Activated naive CD4-positive, alpha-beta T cell (primary cell): ENCODE measurements at places on chromosomes 3 and 15.

GRCh38 chr15:75955720-75956119, 52.0 kb downstream of the FBXO22 start:
- DNase-seq = no peak

DNA sequence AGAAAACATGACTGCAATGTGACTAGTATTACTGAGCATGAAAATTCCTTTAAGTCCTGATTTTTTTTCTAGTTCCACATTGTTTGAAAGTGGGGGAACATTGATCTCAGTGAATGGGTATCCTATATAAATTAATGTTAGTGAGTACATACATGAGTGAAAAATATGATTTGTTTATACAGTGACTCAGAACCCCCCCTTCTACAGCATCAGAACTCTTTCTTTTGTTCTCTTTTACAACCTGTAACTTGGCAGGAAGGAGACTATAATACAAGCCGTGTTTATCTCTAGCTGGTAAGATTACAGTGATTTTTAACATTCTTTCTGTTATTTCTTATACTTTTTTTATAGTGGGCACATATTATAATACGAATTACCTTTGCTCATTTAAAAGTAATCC, 384.7 kb downstream of the PDCD6IP start:
- DNase-seq = no peak

GRCh38 chr3:79314544-79314943, 453.3 kb downstream of the ROBO1 start:
- no peak for DNase-seq

DNA sequence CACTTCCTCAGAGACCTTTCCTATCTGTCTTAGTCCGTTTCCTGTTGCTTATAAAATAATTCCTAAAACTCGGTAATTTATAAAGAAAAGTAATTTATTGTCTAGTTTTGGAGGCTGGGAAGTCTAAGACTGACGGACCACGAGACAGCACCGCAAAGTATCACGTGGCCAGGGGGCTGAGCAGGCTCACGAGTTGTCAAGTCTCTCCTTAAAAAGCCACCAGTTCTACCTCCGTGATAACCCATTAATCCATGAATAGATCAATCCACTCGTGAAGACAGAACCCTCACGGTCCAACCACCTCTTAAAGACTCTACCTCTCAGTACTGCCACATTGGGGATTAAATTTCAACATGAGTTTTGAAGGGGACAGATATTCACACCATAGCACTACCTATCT, 821 bp downstream of the LINS1 start:
- no peak for DNase-seq

- no peak for DNase-seq
These were observed 716.8 kb downstream of the NSUN3 start for GRCh38 chr3:94779699-94780098.

- no peak for DNase-seq
These were observed 14.6 kb upstream of the OR5K4 start for GRCh38 chr3:98339031-98339430.

GRCh38 chr3:31213869-31214486, 318.7 kb upstream of the STT3B start:
- DNase-seq = no peak

DNA sequence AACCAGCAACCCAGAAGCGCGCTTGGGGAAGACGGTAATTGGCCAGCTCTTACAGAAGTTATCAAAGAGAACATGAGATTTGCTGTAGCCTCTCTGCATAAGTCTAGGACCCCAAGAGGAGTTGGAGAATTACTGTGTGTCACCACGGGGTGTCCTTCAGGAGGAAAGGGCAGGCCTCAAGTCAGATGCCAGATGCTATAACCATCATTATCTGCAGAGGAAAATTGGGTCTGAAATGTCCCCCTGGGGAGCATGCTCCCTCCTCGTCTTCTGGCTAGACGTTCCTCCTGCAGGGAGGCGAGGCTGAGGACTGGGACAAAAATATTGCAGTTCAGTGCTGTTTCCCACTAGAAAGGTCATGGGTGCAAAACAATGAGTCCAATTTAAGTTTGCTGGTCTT, 380.5 kb upstream of the CFAP20DC start:
- no peak for DNase-seq

DNA sequence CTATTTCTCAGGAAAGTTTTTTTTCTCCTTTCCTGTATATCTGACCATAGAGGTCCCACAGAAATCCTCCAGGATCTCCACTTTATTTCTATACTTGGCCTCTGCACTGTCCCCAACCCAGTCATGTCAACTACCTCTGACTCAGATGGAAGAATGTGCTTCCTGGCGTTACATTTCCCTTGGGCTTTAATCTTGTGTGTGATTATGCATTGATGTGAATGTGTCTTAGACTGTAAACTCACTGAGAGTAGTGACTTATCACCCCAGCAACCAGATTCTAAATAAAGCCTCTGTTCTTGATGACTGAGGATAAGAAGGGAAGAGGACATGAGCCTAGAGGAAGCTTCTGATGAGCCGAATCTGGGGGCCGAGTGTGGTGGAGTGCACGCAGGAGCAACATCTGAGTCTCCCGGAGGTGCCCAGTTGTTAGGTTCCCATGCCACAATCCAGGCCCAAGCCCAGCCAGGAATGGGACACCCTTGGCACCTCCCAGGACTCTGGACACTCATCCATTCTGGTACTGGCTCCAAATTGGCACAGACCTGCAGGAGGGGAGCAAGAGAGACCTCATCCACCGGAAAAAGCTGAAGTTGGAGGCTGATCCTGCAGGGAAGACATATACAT, 32.1 kb upstream of the HEG1 start:
- no peak for DNase-seq

DNA sequence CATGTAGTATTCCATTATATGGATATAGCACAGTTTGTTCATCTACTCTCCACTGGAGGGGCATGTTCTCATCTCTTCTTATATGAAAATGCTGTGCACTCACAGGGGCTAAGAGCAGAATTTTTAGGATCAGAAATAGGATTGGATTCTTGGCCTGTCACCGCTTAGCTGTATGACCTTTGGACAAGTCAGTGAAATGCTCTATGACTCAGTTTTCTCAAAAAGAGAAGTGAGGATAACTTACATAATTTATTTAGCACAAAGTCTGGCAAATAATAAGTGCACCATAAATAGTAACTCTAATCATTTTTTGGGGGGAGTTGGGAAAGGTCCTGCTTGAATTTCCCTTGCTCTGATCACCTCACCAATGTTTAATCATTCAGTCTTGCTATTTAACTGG, 103.7 kb upstream of the LRIG1 start:
- DNase-seq = no peak

DNA sequence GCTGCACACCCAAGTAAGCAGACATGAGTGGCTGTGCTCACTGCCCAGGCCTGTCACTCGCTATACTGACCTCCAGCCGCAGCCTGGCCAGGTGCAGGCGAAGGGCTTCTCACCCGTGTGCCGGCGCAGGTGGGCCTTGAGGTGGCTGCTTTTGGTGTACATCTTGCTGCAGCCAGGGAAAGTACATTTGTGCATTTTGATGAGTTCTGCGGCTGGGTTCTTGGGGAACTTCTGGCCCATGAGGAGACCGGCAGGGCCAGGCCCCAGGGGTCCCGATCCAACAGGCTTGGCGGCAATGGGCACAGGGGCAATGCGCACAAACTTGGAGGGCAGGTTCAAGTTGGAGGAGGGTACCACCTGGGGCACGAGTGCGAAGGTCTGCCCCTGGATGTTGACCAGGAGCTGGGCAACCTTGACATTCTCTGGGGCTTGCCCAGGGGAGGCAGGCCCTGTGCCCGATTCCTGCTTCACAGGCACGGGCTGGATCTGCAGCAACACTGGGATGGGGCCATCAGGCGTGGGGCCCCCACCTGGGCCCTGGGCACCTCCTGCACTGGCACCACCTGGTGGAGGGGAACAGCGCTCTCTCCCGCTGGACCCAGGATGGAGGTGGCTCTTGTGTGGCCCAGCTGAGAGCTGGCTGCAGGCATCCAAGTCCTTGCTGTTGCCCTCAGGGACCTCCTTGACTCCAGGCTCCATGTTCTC, 5.3 kb downstream of the KLF15 start:
- no peak for DNase-seq

DNA sequence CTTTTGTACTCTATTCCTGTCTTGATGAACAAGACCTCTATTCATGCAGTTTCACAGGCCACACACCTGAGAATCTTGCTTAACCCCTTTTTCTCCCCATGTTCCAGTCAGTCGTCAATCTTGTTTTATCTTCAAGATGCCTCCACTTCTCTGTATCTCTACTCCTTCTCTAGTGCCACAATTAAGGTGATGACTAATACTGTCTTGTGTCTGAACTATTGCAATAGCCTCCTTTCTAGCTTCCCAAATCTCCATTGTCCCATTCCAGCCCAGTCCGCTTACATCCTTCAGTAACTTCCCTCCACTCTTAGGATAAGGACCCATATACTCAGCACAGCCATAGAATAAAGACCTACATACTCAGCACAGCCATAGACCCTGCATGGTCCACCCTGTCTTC, 24.7 kb downstream of the CHST14 start:
- DNase-seq = no peak

DNA sequence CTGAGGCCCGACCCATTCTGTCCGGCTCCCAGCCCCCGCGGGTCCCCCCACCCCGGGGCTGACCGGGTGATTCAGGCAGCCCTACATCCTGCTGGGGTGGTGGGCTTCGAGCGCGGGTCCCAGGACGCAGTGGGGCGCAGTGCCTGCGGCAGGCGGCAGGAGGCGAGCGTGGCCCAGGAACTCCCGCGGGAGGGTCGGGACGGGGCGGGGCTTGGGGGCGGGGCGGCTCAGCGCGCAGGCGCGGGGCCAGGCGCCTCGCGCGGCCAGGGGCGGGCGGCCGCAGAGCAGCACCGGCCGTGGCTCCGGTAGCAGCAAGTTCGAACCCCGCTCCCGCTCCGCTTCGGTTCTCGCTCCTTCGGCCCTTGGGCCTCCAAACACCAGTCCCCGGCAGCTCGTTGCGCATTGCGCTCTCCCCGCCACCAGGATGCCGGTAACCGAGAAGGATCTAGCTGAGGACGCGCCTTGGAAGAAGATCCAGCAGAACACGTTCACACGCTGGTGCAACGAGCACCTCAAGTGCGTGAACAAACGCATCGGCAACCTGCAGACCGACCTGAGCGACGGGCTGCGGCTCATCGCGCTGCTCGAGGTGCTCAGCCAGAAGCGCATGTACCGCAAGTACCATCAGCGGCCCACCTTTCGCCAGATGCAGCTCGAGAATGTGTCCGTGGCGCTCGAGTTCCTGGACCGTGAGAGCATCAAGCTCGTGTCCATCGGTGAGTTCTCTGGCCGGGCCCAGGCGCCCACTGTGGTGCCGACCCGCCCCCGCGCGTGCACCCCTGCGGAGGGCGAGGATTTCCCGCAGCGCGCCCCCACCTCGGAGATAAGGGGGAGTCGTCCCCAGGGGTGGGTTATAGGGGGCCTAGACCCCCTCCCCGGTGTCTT, at the start of gene FLNB:
TSS of gene FLNB (plus strand) at position 282 of the 885 bp plus-strand sequence. CDS start at position 425, 143 bp downstream.
- peak; percentile 81 for DNase-seq

- DNase-seq = no peak
These were observed 219.7 kb upstream of the LINGO1 start for GRCh38 chr15:77852241-77853007.
